ENCODE measurements at places on chromosomes 4 and X.

GRCh38 chr4:156291317-156291716 lies 337.7 kb upstream of the CTSO start:
- no peak for DNase-seq

DNA sequence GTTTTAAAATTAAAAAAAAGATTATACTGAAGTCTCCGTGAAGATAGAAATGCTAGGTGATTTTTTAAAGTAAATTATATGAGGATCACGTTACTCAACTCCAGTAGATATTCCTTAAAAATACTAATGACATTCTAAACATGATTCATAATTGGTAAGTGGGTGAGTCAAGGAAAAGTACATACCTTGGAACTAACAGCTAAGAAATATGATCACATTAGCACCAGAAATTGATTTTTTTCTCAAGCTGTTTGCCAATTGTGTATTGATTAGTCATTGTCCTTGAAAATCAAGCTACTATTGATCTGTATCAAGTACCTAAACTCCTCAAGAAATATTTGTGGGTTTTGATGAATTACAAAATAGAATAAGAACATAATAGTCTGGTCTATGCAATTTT lies 362.6 kb upstream of the PPP1R2C start:
- no peak for DNase-seq

GRCh38 chr4:90118527-90119195 lies 8.5 kb upstream of the CCSER1 start:
- DNase-seq = no peak

DNA sequence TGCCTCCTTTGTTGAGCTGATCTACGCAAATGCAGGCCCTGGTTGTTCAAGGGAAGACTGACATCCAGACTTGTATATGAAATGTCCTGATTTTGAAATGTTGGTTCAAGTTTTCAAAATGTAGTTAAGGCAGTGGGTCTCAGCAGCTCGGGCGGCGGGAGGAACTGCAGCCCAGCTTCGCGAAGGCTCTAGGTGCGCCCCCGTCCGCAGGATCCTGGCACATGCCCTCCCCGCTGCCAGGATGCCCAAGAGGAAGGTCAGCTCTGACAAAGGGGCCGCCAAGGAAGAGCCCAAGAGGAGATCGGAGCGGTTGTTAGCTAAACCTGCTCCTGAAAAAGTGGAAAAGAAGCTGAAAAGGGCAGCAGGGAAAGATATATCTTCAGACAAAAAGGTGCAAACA lies 1310.1 kb downstream of the ADGRL3 start:
- no peak for DNase-seq

- DNase-seq = peak; percentile 54
Observed at GRCh38 chrX:56803850-56804681, 75.0 kb downstream of the NBDY start.

GRCh38 chr4:153722036-153722435 lies 37.8 kb downstream of the RNF175 start:
- DNase-seq = no peak

DNA sequence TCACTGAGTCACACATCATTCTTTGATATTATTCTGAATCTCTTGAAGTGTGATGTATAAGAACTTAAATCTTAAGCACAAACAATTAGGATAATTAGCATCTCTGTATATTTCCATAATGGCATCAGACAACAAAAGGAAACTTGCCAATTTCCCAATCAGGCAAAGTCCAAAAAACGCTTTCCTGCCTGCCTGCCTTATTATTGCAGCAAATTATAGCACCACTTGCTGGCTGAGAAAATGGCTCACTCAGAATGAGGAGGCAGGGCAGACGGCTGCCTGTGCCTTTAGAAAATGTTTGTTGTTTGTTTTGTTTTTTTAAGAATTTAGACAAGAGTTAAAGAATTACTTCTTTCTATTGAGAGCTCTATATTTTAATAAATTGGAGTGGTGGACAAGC lies 27.7 kb upstream of the NR3C2 start:
- no peak for DNase-seq

- no peak for DNase-seq
Observed at GRCh38 chr4:77127837-77128621, 29.0 kb upstream of the CCNG2 start.

GRCh38 chr4:125992891-125993290 lies 678.1 kb downstream of the FAT4 start:
- no peak for DNase-seq

DNA sequence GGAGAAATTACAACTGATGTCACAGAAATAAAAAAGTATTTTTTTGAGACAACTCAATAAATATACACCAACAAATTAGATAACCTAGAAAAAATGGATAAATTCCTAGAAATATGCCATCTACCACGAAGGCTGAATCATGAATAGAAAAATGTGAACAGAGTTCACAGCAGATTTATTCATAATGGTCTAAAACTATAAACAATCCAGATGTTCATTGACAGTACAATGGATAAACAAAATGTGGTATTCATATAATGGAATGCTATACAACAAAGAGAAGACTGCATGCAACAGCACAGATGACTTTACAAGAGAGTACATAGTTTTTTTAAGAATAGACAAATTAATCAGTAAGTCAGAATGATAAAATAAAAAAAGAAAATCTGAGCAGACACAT lies 55.2 kb downstream of the CLOCK start:
- no peak for DNase-seq

- no peak for DNase-seq
Observed at GRCh38 chr4:73978886-73979285, 2.9 kb downstream of the PF4 start.

DNA sequence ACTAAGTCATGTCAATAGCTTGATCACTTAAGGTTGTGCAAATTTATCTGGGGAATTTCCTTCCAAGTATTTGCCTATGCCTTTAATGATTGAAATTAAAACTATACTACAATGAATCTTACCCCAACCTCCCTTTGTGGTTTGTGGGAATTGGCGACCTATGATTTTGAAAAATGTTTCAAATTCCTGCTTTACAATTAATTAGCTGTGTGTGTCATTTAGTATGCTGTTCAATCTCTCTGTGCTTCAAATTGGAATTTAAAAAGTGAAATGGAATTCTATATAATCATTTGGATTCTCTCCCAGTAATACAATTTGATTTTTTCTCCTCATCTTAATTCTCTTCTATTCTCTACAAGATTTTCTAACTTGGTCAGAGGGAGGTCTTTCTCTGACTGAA lies 2319.5 kb downstream of the ARAP2 start:
- no peak for DNase-seq

GRCh38 chr4:56323327-56323726 lies 64.0 kb downstream of the AASDH start:
- no peak for DNase-seq

DNA sequence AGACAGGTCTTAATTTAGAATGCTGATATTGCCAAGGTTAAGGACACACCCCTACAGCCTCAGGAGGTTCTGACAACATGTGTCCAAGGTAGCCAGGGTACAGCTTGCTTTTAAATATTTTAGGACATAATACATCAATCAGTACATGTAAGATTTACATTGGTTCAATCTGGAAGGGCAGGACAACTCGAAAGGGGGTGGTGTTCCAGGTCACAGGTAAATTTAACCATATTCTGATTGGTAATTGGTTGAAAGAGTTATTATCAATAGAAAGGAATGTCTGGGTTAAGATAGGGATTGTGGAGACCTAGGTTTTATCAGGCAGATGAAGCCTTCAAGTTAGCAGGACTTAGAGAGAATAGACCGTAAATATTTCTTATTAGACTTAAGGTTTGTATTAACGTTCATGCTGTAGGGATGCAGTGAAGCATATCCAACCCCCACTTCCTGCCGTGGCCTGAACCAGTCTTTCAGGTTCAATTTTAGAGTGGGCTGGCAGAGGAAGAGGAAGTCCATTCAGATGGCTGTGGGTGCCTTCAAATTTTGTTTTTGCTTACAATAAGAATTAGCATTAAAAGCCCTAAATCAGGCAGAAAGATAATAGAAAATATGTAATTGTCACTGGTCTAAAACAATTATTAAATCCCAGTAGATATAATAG lies 136.5 kb upstream of the GALNTL6 start:
- no peak for DNase-seq

GRCh38 chrX:39921838-39922237 lies 175.9 kb downstream of the BCOR start:
- peak; percentile 5 for DNase-seq

DNA sequence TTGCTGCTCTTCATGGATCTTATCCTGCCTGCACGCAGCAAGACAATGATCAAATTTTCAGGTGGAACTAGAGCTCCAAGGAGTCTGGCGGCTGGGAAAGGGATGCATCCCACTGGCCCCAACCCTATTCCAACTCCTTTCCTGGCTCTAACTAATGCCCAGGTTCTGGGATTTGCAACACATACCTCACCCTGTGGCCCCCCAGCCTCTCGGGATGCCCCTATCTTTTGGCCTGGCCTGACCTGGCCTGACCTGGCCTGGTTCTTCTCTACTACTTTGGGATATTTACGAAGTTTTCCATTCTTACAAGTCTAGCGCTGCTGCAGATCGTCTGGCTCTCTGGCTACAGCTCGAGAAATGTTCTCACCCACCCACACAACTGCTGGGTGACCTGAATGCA lies 56.4 kb upstream of the CDKN2AIP start:
- no peak for DNase-seq

- DNase-seq = no peak
Observed at GRCh38 chr4:40887764-40888131, 138.0 kb downstream of the NSUN7 start.

DNA sequence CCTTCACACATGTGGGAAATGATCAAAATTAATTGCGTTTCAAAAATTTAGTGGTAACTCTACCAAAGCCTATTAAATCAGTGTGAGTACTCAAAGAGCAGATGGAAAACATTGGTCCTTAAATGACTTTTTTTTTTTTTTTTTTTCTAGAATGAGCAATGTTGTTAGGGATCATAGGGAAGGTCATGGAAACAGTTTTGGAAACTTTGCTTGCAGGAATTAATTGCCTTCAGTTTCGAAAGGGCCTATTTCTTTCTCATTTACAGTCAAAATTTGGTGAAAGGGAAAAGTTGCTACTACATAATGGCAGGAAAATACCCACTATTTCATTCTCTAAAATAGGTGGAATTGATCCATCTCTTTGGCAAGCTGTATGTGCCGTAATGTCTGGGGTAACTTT lies 160.9 kb downstream of the RTL9 start:
- no peak for DNase-seq

- DNase-seq = no peak
Observed at GRCh38 chrX:32571579-32571978, 639.8 kb downstream of the DMD start.

DNA sequence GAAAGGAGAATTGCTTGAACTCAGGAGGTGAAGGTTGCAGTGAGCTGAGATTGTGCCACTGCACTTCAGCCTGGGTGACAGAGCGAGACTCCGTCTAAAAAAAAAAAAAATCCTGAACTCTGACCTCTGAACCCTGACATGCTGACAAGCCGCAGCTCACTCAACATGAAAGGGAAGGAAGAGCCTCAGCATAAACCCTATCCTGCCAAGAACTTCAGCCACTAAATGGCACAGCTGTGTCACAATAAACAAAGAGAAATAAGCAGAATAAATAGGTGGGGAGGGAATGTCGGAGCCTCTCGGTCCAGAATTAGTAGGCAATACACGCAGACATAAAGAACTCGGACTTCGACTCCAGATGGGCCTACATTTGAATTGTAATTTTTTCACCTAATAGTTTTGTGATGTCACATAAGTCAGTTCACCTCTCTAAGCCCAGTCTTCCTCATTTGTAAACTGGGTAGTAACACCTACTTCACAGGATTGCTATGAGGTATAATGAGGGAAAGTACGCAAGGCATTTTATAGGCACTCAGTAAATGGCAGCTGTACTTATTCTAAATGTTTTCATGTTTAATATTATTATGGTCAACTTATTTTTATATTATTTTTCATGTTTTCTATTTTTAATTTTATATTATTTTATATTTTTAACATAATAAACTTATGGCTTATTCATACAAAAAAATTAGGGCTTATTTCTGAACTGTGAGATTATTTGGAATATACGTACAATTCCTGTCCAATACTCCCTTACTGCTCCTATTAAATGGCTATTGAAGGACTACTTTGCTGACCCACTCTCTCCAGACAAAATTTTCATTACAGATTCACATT lies 243.4 kb downstream of the SCFD2 start:
- no peak for DNase-seq

GRCh38 chrX:68846536-68846935 lies 17.7 kb downstream of the EFNB1 start:
- no peak for DNase-seq

GRCh38 chr4:86706923-86707597 lies 112.9 kb downstream of the PTPN13 start:
- DNase-seq = no peak

All from posterior vena cava (tissue), 2 donors.